ENCODE measurements at places on chromosomes 6 and 20. TPM values are rescaled to one million over a fixed set of nuclear protein-coding genes. Genes with fewer than 3 reads are reported as not detected.
A peak's percentile ranks its signal among the peaks of the same experiment; 100 is the strongest.

Gene BHLHE23
- polyA plus RNA-seq, result not detected

- no peak for DNase-seq
- H3K27me3 ChIP-seq, result peaks cover 38% of the 10 kb centered on the region
- no peak overlapping the region for H3K27ac ChIP-seq
- peaks cover 21% of the 10 kb centered on the region for H3K4me1 ChIP-seq
Observed at GRCh38 chr6:169794317-169795055, 43.1 kb downstream of the ERMARD start.

Gene TRIM15
- not detected for polyA plus RNA-seq

DNA sequence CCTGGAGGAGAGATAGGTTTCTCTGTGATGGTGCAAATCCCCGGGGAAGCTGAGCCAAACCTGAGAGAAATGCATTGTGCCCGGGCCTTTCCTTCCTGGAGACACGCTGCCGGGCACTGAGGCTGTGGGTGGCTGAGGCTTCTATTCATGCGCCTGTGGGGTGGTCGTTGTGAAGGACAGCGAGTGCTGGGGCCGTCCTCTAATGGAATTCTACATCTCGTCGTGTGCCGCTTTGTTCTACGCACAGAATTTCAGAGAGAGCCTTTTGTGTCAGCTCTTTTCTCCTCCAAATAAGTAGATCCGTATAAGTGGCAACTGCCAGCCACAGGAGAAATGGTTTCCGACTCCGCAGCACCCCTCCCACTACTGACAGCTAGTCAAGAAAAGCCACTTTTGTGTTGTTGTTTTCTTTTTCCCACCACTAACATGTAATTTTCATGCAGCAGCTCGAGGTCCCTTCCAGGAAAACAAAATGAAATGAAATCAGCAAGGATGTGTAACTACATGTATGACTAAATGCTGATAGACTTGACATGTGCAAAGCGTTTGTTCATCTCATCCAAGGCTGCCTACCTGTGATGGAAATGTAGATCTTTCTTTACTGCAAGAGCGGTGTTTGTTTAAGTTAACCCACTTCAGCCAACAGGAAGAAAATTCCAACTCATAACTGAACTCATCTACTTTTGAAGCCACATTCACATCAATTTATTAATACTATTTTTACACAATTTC lies 26.4 kb upstream of the PXDC1 start:
- no peak overlapping the region for H3K4me3 ChIP-seq
- H3K4me1 ChIP-seq, result no peaks in the 10 kb centered on the region
- H3K27ac ChIP-seq, result no peak overlapping the region
- H3K36me3 ChIP-seq, result no peaks in the 10 kb centered on the region

- peak overlapping the region; percentile 96 for H3K4me3 ChIP-seq
- H3K36me3 ChIP-seq, result no peaks in the 10 kb centered on the region
- H3K27me3 ChIP-seq, result no peaks in the 10 kb centered on the region
- peaks cover 44% of the 10 kb centered on the region for H3K4me1 ChIP-seq
Observed at GRCh38 chr6:89818977-89819335, 638 bp downstream of the MDN1 start.

DNA sequence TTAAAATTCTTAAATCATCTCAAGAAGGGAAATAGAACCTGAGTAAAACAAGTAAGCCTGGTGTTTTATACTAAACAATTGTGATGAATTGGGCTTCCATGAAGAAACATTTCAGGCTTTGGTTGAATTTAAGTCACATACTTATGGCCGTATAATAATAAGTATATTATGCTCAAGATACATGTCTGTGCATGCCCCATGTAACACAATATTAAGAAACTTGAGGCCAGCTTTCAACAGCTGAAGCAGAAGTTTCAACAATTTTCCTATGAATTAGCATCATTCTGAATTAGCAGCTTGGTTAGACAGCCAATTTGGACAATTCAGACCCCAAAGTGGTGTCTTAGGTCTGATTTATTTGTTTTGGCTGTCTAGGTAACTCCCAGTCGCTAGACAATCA lies 243.7 kb downstream of the MYLK4 start:
- no peak overlapping the region for H3K4me3 ChIP-seq
- H3K27ac ChIP-seq, result no peak overlapping the region
- H3K27me3 ChIP-seq, result peaks cover 9% of the 10 kb centered on the region
- no peaks in the 10 kb centered on the region for H3K36me3 ChIP-seq
- no peak for DNase-seq

- H3K4me3 ChIP-seq, result peak overlapping the region; percentile 73
- peak overlapping the region; percentile 22 for H3K27ac ChIP-seq
- DNase-seq, result no peak
- no peaks in the 10 kb centered on the region for H3K4me1 ChIP-seq
Observed at GRCh38 chr6:136226674-136227377, 23.3 kb downstream of the MTFR2 start.

- no peak overlapping the region for H3K27ac ChIP-seq
- H3K27me3 ChIP-seq, result peaks cover 2% of the 10 kb centered on the region
- H3K4me3 ChIP-seq, result no peak overlapping the region
Observed at GRCh38 chr20:17825252-17825959, 125.6 kb downstream of the BANF2 start.

Gene MAFB
- polyA plus RNA-seq, result not detected

Data from immature natural killer cell (primary cell).